MV-4-11 (cell line): ENCODE measurements at places on chromosomes 11 and 22.

GRCh38 chr11:47907499-47907898 lies 59.3 kb upstream of the NUP160 start:
- no peak for DNase-seq

- no peak for DNase-seq
Measured at GRCh38 chr22:32802237-32802765, 796 bp downstream of the TIMP3 start.

GRCh38 chr11:74641905-74642304 lies 49.5 kb downstream of the POLD3 start:
- no peak for DNase-seq

- DNase-seq: no peak
Measured at GRCh38 chr11:923691-924405, 1.8 kb upstream of the AP2A2 start.

DNA sequence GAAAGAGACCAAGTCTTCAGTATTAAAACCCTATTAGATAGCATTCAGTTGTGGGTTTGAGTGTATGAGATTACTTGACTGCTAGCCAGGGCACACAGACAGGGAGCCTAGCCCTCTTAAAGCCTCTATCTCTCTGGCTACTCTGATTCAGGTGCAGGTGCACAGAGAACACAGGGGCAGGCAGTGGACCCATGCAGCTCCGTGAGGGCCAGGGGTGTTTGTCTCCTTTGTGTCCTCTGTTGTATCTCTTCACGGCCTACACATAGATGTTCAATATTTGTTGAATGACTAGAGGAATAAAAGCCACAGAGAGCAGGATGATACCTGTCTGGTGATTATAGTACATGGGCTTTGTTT lies 21.5 kb upstream of the AIFM3 start:
- no peak for DNase-seq

GRCh38 chr11:68353669-68354068 lies 41.3 kb downstream of the LRP5 start:
- DNase-seq: no peak

- no peak for DNase-seq
Measured at GRCh38 chr11:12617632-12618031, 56.6 kb upstream of the TEAD1 start.

DNA sequence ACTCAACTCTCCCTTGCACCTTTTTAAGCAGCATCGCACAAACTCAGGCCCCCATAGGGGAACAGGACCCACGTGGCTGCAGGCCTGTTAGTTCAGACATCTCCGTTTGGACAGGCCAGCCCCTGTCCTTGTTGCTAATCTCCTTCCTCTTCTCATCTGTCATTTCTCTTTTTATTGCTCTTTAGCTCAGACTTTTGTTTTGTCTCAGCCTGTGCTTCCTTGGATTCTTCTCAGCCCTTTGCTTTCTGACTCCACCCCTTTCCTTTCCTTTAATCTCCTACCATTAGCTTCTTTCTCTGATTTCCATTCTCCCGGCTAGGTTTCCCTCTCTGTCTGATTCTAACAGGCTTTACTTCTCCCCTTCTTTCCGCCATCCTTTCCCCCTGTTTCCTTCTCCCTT lies 68.7 kb downstream of the SCN3B start:
- peak; percentile 53 for DNase-seq

DNA sequence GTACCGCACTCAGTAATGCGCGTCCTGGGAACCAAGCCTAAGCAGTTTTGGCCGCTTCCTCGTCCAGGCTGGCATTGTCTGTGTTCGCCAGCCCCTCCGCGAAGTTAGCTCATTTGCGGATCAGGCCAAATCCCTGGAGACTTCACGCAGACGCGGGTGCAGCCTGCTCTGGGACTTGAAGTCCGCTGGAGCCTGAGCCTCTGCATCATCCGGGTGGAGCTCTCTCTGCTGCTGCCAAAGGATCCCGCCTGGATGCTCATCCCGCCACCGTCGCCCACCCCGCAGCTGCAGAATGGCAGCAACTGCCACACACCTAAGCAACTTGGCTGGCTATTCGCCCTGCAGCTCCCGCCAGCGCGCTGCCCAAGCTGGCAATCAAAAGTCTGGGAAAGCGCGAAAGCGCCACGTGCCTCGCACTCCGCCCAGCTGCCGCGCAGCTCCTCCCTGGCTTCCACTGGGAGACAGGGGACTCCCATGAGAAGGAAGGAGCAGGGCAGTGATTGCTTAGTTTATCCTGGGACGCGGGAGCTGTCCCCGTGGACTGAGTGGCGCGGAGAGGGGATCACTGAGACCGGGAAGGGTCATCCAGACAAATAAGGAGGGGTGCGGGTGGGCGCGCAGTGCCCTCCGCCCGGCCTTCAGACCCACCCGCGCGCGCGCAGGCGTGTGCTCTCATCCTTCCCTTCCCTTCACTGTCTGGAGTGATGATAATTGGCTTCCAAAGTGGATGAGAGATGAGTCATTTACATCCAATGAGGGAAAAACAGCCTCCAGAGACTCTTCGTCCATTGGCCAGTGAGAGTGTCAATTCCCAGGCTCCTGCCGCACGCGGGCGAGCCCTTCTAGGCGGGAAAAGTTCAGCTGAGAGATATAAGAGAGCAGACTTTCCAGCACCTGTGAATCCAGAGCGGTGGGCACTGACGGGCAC lies 23.2 kb upstream of the GLYATL1B start:
- DNase-seq: no peak

DNA sequence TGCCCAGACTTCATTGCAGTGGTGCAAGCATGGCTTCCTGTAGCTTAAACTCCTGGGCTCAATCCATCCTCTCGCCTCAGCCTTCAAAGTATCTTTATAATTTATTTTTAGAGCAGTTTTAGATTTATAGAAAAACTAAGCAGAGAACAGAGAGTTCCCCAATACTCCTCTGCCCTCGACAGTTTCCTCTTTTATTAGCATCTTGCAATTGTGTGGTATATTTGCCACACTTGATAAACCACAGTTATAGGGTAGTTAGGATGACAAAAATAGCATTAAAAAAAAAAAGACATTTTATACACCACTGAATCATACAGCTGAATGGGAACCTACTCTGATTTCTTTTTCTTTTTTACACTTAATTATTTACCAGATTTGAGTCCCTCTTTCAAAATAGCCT lies 31.2 kb downstream of the MS4A2 start:
- peak; percentile 93 for DNase-seq

DNA sequence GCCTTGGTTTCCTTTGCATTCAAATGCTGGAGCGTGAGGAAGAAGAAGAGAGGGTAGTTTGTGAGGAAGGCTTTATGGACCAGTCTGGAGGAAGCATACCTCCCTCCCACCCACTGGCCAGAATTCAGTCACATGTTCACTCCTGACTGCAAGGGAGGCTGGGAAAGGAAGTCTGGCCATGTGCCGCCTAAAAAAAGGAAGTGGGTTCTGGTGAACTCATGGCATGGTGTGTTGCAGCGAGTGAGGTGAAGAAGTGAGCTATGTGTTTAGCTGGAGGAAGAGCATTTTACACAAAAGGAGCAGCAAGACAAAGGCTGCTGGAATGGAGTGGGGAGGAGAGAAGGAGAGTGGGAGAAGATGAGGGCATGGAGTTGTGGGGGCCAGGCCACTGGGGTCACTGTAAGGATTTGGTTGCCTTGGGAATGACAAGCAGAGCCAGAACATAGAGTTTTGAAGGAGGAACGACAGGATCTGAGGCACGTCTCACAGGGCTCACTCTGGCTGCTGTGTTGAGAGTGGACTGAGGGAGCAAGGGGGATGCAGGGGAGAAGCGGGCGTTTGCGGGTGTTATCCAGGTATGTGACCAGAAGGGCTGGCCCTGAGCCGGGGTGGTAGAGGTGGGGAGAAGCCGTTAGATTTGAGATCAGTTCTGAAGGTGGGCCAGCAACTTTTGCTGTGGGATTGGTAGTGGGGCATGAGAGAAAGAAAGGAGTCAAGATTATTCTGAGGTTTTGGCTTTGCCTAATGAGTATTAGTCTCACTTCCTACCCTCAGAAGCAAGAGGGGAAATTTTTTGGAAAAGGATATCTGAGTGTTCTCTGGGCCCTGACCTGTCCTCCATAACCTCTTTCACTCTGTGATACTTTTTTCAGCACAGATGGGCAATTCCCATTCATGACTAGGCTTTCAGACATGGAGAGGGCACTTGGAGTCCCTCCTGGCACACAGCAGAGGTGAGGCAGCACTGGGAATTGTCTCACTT lies 26.4 kb downstream of the BMAL1 start:
- DNase-seq: peak; percentile 94

DNA sequence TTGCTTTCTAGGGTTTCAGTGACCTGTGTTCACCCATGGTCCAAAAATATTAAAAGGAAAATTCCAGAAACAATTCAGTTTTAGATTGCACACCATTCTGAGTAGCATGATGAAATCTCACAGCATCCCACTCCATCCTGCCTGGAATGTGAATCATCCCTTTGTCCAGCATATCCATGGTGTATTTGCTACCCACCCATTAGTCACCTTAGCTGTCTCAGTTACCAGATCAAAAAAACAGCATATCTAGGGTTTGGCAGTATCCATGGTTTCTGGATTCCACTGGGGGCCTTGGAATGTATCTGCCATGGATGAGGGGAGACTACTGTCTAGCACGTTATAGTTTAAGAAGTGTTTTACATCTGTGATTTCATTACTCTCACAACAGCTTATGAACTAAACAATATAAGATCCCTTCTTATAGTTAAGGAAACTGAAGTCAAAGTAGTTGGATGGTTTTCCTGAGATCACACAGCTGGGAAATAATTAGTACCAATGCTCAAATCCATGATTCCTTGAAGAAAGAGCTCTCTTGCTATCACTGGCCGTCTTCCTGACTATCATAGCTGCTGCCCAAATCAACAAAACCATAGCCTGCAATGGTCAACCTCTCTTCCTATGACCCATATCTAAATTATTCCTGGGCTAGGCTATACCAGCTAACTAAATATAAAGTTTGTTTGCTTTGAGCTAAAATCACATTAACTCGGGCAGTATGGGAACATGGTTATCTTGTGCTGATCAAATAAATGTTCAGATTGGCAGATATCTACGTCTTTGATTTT lies 122.6 kb downstream of the MICAL2 start:
- no peak for DNase-seq

DNA sequence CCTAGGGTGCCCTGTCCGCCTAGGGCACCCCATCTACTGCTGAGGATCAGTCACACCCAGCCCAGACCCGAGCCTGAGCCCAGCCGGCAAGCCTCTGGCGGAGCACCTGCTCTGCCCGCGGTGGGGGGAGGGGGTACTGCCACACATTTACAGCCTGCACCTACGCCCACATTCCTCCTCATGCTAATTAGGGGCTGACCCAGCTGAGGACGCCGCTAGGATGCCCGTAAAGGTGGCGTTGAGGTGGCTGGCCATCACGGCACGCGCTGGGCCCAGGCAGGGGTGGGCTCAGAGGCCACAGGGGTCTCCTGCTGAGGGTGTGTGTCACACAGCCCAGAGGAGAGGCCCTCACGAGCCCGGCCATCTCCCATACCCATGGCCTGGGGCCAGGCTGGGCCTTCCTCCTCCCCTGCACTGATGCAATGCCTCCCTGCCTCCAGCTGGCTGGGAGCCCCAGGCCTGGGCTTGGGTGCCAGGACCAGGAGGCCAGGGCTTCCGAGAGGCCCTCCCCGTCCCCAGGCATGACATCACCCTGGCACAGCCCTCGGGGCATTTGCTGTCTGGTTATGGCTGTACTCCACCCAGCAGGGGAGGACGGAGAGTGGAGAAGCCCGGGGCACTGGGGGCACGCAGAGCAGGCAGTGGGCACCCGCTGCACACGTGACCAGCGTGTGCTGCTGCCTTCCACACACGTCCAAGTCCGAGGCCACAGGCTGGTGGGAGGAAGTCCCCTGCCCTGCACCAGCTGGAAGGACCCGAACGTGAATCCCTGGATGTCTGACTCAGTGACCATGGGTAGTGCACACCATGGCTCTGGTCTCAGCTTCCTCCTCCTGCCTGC lies 12.7 kb downstream of the DUSP8 start:
- no peak for DNase-seq

DNA sequence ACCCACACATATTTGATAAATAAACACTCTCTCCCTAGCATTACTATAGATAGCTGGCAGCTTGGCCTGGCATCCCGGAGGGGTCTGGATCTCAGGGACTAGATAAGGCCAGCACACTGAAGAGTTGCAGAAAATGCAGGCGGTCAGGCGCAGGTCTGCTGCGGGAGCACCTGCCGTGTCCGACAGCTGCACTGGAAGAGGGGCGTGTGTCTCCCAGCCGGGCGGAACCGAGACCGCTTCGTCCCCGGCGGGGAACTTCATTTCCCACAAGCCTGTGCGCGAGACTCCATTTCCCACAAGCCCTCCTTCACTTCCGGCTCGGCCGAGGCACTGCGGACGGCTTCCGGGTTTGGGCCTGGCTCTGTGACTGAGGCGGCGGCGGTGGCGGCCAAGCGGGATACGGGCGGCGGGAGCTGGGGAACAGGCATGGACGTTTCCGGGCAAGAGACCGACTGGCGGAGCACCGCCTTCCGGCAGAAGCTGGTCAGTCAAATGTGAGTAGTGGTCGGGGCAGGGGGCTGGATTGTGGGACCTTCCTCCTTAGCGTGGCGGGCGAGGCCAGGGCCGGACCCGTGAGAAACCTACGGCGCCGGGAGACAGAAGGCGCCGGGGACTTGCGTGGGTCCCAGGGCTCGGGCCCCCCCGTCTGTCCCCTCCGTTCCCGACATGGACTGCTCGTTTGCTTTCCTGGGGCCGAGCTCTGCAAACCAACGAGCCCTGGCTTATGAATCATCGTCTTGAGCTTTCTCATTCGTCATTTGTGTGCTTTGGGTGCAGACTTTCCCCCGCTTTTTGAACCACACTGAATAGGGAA lies at the start of gene MED15:
MED15 (plus strand) TSS at position 358 of the 814 bp plus-strand sequence; CDS start at position 427, 69 bp downstream.
- peak; percentile 87 for DNase-seq

DNA sequence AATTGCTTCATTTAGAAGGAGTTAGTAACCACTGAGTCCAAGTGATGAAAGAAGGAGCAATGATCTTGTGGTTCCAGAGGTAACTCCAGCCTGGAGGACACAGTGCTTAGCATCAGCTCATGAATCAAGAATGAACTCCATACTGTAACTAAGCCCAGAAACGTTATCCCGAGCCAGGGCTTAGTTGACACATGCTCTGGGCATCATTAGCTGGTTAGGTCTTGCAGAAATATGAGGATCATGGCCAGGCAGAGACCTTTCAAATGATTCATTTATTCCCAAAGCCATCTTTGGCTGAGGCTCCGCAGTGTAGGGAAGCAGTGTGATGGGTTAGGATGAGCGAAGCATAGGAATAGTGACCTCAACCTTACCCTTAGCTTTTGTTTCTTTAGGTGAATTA lies 277.4 kb downstream of the FAM76B start:
- no peak for DNase-seq

- DNase-seq: no peak
Measured at GRCh38 chr22:27108425-27109114, 451.2 kb downstream of the MIAT start.

DNA sequence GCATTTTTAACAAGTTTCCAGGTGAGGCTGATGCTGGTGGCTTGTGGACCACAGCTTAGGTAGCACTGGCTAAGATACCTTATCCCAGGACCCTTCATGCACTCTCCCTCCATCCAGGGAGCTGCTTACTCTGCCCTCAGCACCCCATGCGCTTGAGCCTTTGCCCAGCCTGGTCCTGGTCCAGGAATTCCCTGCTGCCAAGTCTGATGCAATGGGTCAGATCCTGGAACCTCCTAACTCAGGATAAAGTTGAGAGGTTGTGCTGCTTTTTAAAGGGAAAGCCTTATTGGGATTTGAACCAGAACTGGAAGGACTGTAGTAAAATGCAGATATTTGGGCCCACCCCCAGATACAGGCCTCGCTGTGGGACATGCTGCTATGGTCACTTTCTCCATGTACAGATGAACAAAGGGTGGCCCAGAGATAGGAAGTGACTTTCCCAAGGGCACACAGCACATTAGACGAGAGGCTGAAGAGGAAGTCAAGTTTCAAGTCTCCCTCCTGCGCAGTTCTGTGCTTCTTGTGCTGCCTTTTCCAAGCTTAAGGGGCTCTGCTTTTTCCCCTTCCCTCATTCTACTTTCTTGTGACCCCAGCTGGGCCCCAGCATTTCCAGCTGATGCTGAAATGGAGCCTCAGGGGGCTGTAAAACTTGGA lies 824 bp upstream of the LGALS12 start:
- DNase-seq: peak; percentile 57
